Tibial nerve (tissue), 4 donors: ENCODE measurements at places on chromosomes 2 and 18. TPM values are rescaled to one million over a fixed set of nuclear protein-coding genes. Genes with fewer than 3 reads are reported as not detected.

The VIT gene
- total RNA-seq: 123 TPM

The CYRIA gene
- total RNA-seq: 5.7 TPM

DNA sequence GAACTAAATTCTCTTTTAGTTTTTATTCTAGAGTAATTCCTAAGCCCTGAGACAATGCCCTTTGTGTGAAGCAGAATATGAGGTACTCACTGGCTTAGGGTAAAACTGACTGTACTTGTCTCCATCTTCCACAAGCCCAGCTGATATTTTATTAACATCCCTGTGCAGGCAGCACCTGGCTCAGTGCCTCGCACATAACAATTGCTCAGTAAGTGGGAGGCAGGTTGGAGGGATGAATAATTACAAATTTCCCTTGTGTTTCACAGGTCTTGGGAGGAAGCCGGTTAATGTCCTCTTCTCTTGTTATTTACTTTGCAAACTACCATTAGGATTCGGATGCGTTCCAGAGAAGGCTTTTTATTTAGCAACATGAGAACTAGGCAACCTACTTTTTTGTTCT, 249.8 kb upstream of the FSHR start:
- no peaks in the 10 kb centered on the region for H3K4me1 ChIP-seq
- H3K27me3 ChIP-seq: no peaks in the 10 kb centered on the region

DNA sequence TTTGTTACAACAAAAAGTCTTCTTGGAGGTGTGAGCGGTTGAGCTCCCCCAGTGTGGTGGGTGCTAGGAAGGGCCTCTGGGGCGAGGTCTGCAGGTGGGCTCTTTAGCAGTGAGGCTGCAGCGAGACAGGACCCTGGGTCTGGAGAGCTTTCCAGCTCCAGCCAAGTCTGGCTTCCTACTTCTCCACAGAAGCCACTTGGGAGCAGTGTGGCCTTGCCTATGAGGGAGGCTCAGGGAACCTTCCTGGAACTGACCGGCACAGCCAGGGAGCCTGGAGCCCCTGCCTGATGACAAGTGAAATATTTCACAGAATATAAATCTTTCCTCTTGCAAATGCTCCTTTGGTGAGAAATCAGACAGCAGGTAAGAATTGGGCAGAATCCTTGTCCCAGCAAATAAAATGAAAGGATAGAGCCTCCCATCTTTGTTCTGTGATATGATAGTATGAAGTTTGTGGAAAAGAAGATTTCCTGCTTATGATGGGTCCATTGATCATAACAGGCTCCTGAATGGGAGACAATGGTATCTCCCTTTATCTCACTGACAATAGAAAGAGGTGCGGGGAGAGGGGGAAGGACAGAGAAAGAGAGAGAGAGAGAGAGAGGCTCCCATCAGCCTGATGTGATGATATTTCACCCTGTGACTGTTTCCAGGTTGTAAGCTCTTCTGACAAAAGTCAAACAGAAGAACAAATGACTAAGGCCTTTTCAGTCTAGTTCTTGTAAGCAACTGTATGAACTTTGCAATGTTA, 289.8 kb upstream of the SPRED2 start:
- H3K4me3 ChIP-seq: no peak overlapping the region
- no peaks in the 10 kb centered on the region for H3K36me3 ChIP-seq
- H3K27me3 ChIP-seq: no peaks in the 10 kb centered on the region
- no peak overlapping the region for H3K27ac ChIP-seq
- peak; percentile 13 for DNase-seq
- H3K4me1 ChIP-seq: no peaks in the 10 kb centered on the region
